ENCODE measurements at places on chromosomes 3 and 15.

- no peak for DNase-seq
Measured at GRCh38 chr3:126995926-126996512, 13.1 kb downstream of the PLXNA1 start.

DNA sequence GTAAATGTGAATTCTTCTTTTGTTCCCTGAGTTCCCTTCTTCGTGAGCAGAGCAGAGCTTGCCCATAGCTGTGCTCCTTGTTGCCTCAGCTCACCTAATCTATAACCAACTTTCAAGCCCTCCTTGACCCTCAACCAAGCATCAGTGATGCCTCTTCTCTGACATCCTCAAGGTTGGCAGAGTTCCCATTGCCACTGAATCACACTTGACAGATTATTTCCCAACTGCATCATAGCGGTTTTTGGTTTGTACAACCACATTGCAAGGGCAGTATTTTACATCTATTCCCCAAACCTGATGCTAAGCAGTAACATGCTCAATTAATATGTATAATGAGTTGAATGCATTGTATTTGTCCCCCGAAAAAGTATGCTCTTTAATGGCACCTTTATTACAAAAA, 133.0 kb upstream of the SNTN start:
- no peak for DNase-seq

DNA sequence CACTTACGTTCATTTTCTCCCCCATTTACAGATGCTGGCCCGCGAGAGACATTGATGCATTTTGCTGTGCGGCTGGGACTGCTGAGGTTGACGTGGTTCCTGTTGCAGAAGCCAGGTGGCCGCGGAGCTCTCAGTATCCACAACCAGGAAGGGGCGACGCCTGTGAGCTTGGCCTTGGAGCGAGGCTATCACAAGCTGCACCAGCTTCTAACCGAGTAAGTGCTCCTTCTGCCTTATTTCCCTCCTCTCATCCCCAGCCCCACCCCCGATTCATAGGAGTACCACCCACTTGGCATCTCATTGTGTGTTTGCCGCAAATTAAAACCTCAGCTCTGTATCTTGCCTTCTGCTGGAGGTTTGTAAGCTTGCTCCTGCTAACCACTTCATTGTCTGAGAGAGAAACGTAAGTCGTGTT, 163.3 kb downstream of the AKAP13 start:
- no peak for DNase-seq

DNA sequence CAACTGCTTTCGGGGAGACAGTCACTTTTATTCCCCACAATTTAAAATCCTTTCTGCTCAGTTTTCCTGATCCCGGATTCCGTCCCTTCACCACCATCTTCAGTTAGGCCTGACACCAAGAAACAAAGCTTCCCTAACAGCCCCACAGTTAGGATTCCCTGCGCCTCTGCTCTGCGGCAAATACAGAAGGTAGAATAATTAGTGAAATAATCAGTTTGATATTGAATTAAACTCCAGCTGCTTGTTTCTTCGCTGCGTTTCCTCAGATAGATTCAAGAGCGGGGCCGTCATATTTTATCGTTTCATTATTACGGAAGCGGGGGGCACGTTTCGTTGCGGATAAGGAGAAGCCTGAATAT, 1.3 kb upstream of the EOMES start:
- DNase-seq = no peak

GRCh38 chr3:63462732-63463131, 184.6 kb downstream of the SYNPR start:
- no peak for DNase-seq

DNA sequence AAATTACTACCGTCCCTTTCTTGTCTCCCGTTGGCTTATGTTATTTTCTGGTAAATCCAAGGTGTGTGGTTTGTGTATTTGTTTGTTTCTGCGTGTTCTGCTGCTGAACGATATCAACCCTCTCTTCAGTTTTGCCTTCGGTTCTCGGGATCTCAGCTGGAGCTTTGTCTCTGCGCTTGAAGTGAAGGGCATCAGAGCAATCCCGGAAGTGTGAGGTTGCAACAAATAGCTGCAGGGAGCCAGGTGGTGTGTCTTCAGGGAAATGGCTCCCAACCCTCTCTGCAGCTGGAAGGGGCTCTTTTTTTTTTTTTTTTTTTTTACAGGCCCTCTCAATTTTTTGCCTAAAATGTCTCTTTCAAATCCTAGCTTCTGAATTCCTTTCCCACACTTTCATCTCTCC, 116.4 kb upstream of the RGMA start:
- no peak for DNase-seq

DNA sequence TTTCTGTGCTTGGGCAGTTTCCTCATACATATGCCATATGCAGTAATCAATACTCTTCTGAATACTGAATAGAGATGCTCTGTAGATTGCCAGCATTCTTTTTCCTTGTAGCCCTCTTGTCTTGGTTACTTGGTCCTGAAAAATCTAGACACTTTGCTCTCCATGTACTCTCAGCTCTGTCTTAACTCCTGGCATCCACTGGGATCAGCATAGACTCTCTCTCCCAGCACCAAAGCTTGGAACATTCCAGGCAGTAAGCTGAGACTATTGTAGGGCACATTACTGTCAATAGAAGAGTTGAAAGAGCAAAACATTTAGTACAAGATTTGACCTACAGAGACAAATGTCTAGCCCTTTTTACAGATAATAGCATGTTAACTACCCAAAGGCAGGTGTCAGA, 1100.3 kb downstream of the TBL1XR1 start:
- no peak for DNase-seq

- DNase-seq = no peak
Measured at GRCh38 chr3:47163169-47164006, 525 bp downstream of the SETD2 start.

DNA sequence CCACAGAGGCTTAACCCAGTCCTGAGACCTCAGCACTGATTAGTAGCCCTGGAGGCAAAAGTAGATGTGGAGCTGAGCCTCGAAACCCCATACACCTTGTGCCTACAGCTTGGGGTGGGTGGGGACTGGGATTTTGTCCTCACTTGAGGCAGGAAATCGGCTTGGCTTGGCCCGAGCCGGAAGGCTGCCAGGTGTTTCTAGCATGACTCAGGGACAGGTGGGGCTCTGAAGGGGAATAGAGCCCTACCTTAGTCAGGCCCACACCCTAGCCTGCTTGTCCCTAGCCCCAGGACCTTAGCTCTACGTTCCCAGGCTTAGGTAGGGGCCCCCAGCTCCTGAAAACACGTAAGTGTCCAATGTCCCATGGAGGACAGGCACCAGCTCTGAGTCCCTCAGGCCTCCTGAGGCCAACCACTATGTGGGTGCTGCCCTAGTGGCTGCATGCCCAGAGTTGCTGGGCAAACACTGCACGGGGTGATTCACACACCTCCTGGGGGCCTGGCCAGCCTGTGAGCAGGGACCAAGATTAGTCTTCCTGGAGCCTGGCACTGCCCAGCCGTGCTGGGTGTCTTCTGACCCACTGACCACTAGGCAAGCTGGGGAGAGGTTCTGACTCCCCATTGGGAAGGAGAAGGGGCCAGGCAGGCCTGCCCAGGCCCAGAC, 3.1 kb downstream of the MST1R start:
- peak; percentile 16 for DNase-seq

DNA sequence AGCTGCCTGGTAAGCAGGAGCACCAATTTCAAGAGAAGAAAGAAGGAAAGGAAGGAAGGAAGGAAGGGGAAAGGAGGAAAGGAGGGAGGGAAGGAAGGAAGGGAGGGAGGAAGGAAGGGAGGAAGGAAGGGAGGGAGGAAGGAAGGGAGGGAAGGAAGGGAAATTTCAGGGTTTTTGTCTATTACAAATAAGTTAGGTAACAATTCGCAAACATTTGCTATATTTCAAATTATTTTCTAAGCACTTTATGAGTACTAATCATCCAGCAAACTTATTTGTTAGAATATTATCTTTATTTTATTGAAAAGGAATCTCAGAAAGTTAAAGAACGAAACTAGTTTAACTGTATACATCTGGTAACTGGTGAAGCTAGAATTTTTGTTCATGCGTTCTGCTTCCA, 921.7 kb downstream of the TBL1XR1 start:
- no peak for DNase-seq

DNA sequence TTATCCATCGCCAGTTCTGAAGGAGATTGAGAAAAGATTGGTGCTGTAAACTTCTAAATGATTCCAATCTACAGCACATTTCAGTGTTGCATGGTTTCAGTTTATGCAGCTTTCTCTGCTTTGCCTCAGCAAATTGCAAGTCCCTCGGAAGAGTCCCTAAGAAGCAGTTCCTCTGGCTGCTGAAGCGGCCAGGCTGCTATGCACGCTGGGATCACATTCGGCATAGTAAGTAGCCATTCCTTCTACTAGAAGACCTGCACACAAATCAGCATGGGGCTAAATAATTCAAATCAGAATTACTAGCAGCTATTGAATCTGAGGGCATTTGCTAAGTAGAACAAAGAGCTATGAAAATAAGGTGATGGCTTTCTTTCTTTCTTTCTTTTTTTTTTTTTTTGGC, 769.5 kb downstream of the AGBL1 start:
- no peak for DNase-seq

GRCh38 chr15:63628123-63628822, 31.1 kb downstream of the FBXL22 start:
- DNase-seq = no peak
